ENCODE measurements at places on chromosomes 7 and 10.

DNA sequence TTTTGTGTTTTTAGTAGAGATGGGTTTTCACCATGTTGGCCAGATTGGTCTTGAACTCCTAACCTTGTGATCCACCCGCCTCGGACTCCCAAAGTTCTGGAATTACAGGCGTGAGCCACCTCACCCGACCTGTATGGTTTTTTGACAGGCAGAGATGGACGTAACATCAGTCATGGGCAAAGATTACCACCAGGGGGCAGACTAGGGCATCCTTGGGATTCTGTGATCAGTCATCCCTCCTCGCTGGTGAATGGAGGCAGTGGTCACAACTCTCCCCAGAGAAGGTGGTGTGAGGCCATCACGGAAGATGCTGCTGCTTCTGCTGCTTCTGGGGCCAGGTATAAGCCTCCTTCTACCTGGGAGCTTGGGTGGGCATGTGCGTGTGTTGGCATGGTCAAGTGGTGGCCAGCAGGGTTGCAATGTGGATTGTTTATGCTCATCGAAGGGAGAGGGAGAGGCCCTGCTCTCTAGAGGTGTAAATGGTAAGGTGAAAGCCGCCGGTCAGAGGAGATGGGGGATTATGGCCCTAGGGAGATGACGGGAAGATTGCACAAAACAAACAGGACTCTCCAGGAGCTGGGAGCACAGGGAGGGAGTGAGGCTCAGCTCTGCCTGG, 122.7 kb upstream of the PRSS1 start:
- no peak for DNase-seq

DNA sequence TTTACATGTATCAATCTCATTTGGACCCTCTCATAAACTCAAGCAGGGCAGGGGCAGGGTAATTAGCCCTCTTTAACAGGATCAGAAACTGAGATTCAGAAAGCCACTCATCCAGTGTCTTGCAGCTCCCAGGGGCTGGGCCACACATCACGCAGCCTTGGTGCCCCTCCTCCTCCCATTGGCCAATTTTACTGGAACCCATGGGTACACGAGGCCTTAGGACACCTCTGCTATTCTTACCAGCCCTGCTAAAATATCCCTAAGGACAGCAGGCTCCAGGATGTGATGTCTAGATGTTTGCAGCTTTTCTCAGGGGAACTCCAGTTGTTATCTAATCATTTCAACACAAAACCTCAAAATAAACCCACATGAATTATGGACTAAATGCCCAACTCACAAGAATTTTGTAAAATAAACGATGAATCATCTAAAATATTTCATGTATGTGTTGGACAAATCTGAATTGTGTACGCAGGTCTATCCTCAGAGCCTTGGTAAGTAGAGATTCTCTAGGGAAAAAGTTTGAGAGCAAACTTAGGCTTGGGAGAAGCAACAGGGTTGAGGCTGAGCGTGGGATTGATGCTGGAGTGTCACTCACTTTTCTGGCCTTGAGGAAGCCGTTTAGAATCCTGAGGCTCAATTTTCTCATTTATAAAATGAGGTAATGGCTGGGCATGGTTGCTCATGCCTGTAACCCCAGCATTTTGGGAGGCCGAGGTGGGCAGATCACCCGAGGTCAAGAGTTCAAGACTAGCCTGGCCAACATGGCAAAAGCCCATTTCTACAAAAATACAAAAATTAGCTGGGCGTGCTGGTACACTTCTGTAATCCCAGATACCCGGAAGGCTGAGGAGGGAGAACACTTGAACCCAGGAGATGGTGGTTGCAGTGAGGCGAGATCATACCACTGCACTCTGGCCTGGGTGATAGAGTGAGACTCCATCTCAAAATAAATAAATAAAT, 69.7 kb upstream of the TNS3 start:
- DNase-seq, result no peak

- no peak for DNase-seq
Observed at GRCh38 chr7:54933643-54934042, 85.2 kb upstream of the EGFR start.

GRCh38 chr10:97889461-97890265, 40.0 kb downstream of the GOLGA7B start:
- no peak for DNase-seq

- DNase-seq, result no peak
Observed at GRCh38 chr7:101516851-101517250, 112.2 kb downstream of the MYL10 start.

DNA sequence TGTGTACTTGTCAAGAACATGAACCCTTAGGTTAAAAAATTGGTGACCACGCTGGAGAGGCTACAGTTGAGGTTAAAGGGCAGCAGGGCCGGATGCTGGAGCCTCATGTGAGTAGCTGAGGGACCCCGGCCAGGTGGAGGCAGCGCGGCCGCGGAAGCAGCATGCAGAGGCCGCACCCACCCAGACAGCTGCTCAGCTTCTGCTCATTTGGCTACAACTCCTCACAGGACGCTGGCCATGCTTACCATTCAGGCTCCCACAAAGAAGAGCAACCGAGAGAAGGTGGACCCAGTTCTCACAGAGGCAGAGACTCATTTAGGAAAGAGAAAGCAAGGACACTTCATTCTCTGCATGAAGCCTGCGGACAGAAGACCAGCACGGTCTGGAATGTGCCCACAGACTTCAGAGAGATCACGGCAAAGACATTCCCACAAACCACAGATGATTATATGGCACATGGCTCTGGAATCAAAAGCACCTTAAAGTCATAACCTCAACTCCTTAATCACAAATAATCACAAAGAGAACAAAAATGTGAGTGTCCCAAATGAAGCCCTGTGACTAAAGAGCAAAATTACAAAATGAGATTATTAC, 94.4 kb downstream of the VOPP1 start:
- no peak for DNase-seq

- DNase-seq, result no peak
Observed at GRCh38 chr10:111098679-111099437, 22.0 kb downstream of the ADRA2A start.

- DNase-seq, result no peak
Observed at GRCh38 chr7:45192621-45193041, 35.0 kb downstream of the RAMP3 start.

DNA sequence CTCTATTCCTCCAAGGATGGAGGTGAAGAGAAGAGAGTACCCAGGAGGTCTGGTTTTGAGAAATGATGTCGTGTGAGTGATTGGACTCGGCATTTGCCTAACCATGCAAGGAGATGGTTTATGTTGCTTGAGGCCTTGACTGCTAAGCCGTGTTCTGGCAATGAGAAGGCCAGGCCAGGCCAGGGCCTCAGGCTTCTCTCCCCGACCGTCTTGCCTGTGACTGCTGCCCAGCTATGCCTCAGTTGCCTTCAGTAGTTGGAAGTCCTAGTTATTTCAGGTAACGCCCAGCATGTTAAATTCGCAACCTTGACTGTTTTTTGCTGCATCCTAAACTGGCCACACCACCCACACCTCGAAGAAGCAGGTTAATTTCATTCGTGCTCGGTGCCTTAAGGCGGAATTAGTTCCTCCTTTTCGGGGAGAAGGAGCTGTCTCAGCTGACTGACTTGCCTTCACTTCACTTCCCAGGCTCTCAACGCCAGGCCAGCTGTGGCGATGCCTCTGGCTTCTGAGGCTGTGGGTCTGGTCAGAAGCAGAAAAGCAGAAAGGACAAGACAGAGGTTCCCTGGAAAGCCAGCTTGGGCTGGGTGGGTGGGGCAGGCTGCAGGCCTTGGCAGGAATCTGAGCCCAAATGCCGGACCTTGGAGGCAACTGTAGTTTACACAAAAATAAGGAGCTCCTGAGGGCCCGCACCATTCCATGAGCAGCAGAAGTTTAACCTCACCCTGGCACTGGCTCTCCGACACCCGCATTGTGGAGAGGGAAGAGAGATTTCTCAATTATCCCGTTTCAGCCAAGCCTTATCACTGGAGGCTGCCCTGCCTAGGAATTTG, 61.9 kb upstream of the SAMD8 start:
- DNase-seq, result no peak

GRCh38 chr10:20094226-20094976, 278.2 kb downstream of the PLXDC2 start:
- no peak for DNase-seq

- DNase-seq, result no peak
Observed at GRCh38 chr7:150567169-150567568, at the start of gene GIMAP4. GIMAP4 (plus strand) TSS chr7:150567390; CDS start chr7:150569902, 2,512 bp downstream.

- DNase-seq, result no peak
Observed at GRCh38 chr7:88233828-88234227, 14.0 kb upstream of the SRI start.

DNA sequence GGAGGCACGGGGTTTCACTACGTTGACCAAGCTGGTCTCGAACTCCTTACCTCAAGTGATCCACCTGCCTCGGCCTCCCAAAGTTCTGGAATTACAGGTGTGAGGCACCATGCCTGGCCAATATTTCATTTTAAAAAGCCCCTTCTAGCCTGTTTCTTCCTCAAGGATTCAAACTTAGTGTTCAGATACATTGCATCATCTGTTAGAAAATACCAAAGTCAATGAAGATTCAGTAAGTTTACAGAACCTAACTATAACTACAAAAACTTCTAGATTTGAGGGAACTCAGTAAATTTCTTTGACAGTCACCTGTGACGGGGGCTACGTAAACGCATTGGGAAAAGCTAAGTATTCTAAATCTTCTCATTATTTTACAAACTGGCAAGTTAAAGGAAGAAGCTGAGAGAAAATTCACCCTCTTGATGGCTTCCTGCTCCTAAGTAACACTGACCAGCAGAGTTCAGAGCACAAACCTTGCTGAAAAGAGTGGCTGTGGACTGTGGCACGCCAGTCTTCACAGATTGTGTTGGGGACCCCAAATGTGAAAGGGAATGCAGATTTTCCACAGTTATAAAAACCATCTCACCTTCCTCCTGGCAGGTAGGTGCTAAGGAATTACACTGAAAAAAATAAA, 162.2 kb downstream of the PKD1L1 start:
- DNase-seq, result no peak

DNA sequence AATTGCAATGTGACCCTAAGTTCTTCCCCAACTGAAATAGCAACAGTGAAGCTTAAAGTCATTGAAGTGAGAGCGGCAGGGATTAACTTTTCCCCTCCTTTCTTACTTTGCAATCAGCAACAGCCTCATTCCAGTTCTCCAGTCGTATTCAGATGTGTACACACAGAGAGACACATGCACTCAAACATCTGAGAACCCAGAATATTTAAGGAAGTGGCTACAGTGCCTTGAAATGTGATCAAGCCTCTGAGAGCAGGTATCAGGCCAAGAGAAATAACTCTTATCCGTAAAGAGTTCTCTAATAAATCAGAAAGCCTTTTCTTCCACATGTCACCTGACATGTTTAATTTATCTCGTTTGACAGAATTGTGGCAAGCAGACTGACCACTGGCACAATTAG, 388.9 kb upstream of the NPVF start:
- no peak for DNase-seq

- DNase-seq, result no peak
Observed at GRCh38 chr10:17865351-17865750, 56.2 kb downstream of the MRC1 start.

- no peak for DNase-seq
Observed at GRCh38 chr10:29956335-29956924, 103.0 kb downstream of the JCAD start.

DNA sequence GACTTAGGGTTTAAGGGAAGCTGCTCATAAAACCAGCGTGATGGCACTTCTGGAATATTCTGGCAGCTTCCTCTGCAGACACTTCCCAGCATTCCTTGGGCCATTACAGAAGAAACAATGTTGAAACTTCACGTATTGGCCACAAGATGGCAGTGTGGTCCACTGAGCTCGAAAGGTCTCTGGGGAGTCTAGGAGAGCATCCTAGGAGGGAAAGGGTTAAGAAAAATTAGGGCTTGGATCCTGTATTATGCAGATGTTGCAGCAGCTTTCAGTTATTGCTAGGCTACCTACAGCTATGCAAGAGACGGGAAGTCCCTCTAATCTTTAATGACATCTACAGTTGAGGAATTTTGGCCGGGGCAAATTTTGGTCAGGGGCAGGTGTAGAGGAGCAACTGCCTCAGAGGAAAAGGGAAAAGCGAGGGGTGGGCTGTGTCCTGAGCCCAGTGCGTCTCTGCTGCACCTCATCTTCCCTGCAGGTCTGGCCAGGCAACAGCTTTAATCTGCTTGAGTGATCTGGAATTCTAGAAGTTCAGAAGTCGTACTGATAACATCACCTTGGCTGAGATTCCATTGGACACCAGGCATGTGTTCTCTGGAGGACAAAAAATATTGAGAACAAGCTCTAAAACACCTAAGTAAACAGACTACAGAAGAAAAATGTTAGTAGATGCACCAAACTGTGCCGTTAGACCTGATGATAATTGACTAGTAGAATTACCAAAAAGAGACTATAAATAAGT, 220.8 kb upstream of the PRSS58 start:
- no peak for DNase-seq

GRCh38 chr10:119205894-119206602, 1.3 kb upstream of the GRK5 start:
- DNase-seq, result no peak

GRCh38 chr7:133682364-133683181, 429.7 kb downstream of the EXOC4 start:
- no peak for DNase-seq

- no peak for DNase-seq
Observed at GRCh38 chr10:93916257-93917063, 22.7 kb downstream of the SLC35G1 start.

GRCh38 chr7:77811516-77812289, 13.1 kb downstream of the PHTF2 start:
- no peak for DNase-seq

DNA sequence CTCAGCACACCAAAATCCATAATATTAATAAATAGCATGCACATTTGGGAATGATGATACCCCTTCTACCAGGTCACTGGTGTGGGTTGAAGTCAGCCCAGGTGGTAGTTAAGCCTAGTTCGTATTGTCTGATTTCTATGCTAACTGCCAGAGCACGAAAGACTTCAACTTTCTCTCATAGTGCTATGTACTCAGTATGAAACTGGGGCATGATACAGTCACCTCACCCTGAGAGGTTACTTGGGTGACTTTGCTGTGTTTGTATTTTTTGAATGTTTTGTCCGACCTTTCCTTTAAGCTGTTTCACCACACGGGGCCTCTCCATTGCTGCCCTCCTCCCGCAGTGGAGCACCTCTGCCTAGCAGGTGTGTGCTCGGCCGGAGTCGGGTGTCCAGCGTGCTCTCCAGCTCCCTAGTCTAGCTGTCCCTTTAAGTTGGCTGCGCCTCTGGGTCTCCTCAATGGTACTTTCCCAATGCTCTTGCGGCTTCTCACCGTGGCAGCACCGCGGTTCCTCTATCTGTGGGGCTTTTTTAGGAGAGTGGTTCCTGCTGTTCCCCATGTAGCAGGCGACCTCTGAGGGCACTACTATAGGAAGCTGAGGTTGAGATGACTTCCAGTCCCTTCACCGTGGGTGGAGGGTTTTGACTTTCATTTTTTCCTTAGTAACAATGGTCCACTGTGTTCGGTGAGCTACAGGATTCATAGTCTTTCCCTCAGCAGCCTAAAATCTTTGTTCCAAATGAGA, 524.0 kb upstream of the PFKP start:
- DNase-seq, result no peak

Data from 8988T (cell line).